Stimulated activated CD4-positive, alpha-beta T cell treated with anti-CD3 and anti-CD28 coated beads, Interleukin-12 subunit alpha, Interleukin-12 subunit beta, amount 100 ng/mL, for 24 hours (primary cell): ENCODE measurements at places on chromosomes 1 and 21.

GRCh38 chr1:209364716-209365115 lies 218.8 kb upstream of the CAMK1G start:
- no peak for DNase-seq

- DNase-seq = no peak
Observed at GRCh38 chr21:26845066-26845758, at the start of gene ADAMTS1. TSS of gene ADAMTS1 (minus strand) at chr21:26845409. CDS start at chr21:26844954, 455 bp downstream.

DNA sequence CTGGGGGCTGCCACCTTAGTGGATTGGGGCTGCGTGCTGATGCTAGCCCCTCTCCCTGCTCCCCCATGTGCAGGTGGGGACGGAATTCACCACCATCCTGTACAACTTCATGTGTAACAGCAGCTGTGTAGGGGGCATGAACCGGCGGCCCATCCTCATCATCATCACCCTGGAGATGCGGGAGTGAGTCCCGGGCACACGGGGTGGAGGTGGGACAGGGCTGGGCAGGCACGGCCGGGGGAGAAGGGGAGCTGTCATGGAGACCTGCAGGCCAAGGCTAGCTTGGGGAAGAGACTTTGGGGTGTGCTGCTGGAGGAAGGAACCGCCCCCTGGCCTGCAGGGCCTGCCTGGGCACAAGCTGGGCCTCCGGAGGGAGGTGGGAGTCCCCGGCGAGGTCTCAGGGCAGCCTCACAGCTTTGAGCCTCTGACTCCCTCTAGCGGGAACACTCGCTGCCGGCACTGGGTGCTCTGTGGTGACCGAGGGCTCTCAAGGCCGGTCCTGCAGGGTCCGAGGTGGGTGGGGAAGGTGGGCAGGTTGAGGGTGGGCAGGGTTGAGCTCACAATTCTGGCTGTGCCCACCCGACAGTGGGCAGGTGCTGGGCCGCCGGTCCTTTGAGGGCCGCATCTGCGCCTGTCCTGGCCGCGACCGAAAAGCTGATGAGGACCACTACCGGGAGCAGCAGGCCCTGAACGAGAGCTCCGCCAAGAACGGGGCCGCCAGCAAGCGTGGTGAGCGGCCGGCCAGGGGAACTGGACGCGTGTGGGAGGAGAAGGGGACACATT lies 25.0 kb upstream of the CCDC27 start:
- no peak for DNase-seq

- no peak for DNase-seq
Observed at GRCh38 chr1:93732514-93732913, 50.9 kb upstream of the BCAR3 start.

GRCh38 chr1:115165776-115166175 lies 76.5 kb upstream of the TSPAN2 start:
- no peak for DNase-seq

- no peak for DNase-seq
Observed at GRCh38 chr1:5951846-5952410, 40.3 kb downstream of the NPHP4 start.

- no peak for DNase-seq
Observed at GRCh38 chr1:1602968-1603506, 3.1 kb upstream of the FNDC10 start.

GRCh38 chr1:37325509-37326437 lies 148.6 kb upstream of the ZC3H12A start:
- no peak for DNase-seq

- DNase-seq = no peak
Observed at GRCh38 chr1:18931730-18932129, 24.7 kb downstream of the IFFO2 start.

DNA sequence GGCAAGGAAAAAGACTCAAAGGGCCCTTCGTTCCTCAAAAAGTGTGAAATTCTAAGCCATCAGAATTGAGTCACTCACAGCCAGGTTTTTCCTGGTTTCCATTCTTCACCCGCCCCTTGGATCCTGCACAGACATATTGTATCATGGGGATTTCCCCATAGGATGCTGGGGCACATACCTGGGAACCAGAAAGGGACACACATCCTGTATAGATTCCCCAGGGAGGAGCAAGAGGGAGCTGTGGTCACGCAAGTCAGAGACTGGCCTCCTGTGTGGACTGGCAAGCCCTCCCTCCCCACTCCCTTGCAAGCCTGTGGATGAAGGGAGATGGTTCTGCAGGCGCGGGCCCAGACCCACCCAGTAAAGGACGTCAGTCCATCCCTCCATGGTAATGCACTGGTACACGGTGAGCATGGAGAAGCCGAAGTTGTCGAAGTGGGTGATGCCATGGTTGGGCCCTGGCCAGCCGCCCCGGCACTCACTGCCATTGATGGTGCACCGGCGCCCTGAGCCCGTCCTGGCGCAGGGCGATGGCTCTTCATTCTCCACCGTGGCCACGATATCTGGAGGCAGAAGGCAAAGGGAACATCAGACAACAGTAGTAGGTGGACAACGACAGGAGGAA lies 23.2 kb downstream of the CACNA1S start:
- no peak for DNase-seq

- no peak for DNase-seq
Observed at GRCh38 chr1:205493241-205494085, 11.0 kb upstream of the CDK18 start.

- no peak for DNase-seq
Observed at GRCh38 chr1:24803987-24804530, 58.8 kb downstream of the CLIC4 start.

- no peak for DNase-seq
Observed at GRCh38 chr1:109485001-109485400, 1.3 kb downstream of the ATXN7L2 start.

DNA sequence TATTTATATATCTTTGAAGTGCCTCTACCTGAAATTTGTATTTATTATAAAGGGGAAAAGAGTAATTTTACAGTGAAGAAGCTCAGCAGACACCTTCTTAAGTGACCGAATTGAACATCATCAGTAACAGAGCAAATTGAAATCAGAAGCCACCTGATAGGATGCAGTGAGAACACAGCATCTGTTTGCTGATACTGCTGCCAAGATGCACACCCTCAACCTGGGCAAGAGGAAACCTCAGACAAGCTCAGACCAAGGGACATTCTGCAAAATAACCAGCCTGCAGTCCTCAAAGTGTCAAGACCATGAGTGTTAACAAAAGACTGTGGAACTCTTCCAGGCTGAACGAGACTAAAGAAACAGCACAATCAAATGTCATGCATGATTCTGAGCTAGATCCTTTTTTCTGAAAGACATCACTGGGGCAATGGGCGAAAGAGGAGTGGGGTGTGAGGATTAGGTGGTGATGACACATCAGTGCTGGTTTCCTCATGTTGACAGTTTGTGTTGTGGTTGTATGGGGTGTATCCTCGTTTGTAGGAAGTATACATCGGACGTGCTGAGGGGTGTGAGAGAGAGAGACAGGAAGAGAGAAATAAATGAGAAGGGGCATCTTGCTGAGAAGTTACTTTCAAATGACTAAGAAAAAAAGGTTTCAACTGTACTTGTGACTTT lies 103.7 kb downstream of the ABCA4 start:
- DNase-seq = no peak

- no peak for DNase-seq
Observed at GRCh38 chr1:89743788-89744187, 77.0 kb upstream of the LRRC8D start.

DNA sequence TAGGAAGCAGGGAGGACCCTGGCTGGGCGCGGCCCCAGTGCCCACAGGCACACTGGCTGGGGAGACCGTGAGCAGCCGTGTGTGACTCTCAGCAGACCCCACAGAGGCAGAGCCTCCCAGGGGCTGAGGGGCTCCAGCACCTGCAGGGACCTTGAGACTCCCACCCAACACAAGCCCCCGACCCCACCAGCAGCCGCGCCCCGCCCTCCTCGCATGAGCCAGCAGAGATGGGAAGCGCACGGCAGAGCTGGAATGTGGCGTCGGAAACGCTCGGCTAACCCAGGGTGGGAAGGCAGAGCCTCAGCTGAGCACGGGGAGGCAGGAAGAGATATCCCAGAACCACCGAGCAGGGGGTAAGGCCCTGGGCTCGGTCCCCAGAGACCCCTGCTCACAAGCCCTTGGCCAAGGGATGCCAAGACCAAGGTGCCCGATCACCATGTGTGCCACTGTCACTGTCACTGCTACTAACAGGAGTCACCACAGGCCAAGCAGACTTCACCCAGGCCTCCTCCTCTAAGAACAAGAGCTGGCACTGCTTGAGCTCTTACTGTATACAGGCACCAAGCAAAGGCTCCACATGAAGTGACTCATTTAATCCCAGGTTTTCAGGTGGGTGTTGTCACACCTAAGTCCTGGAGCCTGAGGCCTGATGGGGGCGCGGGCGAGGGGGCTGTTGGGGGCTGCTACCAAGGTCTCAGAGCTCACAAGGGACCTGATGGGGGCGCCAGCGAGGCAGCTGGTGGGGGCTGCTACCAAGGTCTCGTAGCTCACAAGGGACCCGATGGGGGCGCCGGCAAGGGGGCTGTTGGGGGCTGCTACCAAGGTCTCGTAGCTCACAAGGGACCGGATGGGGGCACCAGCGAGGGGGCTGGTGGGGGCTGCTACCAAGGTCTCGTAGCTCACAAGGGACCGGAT lies 20.1 kb downstream of the MEGF6 start:
- DNase-seq = no peak

DNA sequence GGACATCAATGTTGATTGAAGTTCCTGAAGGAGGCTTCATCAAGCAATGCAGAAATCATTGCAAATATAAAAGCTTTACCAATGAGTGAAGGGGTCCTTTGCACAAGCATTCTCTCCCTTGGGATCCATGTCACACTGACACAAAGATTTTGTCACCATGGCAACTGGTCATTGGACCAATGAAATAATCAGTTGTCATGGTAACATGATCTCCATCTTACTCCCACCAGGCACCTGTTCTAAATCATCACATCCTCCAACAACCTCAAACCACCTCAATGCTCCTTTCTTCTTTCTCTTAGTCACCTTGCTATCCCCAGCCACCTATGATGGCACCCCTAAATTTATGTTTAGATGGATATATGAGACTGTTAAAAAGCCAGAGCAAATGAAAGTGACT lies 13.5 kb upstream of the FOXJ3 start:
- DNase-seq = no peak

DNA sequence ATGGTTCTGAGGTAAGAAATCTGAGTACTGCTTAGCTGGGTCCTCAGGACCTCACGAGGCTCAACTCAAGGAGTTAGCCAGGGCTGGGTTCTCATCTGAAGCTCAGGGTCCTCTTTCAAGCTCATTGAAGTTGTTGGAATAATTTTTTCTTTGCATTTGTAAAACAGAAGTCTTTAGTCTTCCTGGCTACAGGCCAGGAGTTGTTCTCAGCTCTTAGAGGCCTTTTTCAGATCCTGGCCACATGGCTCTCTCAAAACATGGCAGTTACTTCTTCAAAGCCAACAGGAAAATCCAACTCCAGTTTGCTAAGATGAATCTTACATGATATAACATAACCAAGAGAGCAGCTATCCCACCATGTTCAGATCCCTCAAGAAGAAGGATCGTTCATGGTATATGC lies 92.3 kb upstream of the CHODL start:
- DNase-seq = no peak

DNA sequence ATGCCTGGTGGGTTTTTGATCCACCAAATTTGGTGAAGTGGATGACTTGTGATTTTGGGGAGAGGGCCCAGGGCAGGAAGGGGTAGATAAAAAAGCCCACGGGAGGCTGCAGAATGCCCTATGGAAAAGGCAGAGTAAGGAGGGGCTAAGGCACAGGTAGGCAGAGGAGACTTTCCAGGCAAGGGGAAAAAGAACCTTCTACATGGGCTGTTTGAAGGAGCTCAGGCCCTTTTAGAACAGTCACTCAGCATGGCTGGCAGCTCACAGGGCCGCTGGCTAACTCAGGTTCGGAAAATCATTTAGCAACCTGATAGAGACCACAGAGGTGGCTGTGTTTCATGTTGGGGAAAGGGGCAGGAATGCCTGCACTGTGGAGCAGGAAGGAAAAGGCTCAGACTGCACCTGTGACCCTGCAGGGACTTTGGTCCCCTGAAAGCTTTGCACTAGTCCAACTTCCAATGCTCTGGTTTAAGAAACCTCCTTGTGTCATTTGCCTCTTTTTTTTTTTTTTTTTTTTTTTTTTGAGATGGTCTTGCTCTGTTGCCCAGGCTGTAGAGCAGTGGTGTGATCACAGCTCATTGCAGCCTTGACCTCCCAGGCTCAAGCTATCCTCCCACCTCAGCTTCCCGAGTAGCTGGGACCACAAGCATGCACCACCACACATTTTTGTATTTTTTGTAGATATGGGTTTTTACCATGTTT lies 58.5 kb upstream of the ENAH start:
- DNase-seq = no peak

- DNase-seq = no peak
Observed at GRCh38 chr1:97980530-97980929, 59.7 kb upstream of the DPYD start.

DNA sequence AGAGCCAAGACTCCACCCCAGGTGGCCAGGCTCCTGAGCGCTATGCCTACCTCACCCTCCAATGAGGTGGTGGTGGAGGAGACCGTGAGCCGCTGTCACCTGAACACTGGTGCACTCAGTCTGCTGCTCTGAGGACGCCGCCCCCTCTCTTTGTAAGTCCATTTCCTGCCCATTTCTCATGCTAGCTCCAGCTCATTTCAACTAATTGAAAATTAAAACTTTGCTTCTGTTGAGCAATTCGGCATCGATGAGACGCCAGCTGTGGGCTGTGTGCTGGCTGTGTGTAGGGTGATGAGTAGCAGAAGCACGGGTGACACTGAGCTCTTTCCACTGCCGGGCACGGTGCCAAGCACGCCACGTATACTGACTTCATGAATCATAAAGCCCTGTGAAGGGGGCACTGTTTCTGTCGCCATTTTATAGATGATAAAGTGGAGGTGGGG lies 11.2 kb downstream of the TNFRSF1B start:
- DNase-seq = peak; percentile 85

GRCh38 chr21:35838350-35838749 lies 222.0 kb downstream of the SETD4 start:
- no peak for DNase-seq

DNA sequence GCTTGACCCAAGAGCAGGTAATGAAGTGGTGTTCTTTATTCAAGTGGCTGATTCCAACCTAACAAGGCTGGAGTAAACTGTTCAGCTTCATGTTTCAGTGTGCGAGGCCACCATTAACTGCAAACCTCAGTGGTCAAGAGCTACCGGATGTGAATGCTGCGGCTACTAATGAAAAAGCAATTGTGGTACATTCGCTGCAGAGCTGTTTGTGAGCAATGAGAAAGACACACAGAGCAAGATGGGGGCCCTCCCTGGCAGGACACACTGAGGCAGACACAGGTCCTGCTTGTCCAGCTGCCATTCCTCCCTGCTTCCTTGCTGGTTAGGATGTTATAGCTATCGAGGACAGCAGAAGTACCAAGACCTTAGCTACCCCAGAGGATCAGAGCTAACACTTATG lies 26.1 kb downstream of the SYF2 start:
- no peak for DNase-seq

DNA sequence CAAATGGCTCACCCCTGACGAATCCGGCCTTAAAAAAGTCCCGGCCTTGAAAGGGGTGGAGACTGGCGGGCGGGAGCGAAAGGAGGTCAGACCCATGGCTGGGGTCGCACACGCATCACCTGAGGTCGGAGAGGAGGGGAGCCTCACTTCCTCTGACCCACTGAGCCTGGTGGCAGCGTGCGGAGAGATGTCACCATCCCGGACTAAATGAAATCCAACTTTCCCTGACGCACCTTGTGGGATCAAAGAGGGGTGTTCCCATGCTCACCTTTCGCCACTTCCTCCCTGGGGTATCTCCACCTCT lies 709 bp upstream of the SLC41A1 start:
- no peak for DNase-seq
